ENCODE measurements at places on chromosomes 4 and X.

GRCh38 chrX:97854086-97854485 lies 970.4 kb downstream of the RPA4 start:
- DNase-seq = no peak

DNA sequence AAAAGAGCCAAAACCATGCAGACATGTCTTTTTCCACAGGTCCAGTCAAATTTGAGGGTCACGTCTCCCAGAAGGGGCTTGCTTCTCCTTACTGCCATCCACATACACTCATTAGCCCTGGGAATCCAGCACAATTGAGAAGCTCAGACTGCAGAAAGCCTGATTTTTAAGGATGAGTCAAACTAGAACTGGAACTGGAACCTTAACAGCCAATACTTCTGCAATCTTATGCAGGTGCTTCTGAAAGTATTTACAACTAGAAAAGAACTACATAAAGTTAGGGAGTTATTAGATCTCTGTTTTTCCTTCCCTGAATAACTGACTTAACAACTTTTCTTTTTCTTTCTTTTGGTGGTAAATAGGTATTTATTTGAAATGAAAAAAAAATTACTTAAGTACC lies 86.3 kb downstream of the CDS1 start:
- DNase-seq = no peak

- DNase-seq = no peak
Observed at GRCh38 chr4:82698412-82698811, 100.2 kb downstream of the SCD5 start.

GRCh38 chrX:126237524-126237923 lies 71.4 kb upstream of the DCAF12L2 start:
- no peak for DNase-seq

- no peak for DNase-seq
Observed at GRCh38 chr4:22616516-22616915, 76.2 kb upstream of the GBA3 start.

DNA sequence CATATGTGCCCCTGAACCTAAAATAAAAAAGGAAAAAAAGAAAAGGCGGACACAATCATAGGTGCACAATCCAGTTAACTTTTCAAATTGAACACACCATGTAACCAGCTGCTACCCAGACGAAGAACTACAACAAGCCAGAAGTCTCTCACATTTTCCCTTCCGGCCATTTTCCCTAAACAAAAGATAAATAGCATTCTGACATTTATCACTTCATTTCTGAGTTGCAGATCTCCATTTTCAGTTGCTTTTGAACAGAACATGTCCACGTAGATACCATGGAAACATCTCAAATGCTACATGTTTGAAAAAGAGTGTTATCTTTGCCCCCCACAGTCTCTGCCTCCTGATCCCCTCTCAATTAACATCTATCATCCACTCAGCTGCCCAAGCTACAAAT lies 29.2 kb upstream of the CABS1 start:
- DNase-seq = no peak

DNA sequence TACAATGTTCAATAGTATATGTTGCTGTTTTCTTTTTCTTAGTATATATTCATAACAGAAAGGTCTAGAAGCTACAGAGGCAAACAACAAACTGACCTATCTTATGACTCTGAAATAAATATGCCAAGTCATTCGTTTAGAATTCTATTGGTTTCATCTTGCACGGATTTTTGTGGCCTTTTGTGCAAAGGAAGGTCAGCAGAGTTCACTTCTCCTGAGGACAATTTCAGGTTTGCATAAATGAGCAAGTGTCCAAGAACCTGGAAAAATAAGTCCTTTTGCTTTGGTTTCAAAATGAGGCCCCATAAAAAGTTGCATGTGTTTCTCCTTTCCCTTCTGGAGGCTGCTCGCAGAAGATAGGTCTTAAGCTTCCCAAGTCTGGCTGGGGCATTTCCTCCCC lies 156.9 kb downstream of the APBB2 start:
- DNase-seq = no peak

- DNase-seq = no peak
Observed at GRCh38 chrX:34437586-34437985, 219.5 kb downstream of the TMEM47 start.

DNA sequence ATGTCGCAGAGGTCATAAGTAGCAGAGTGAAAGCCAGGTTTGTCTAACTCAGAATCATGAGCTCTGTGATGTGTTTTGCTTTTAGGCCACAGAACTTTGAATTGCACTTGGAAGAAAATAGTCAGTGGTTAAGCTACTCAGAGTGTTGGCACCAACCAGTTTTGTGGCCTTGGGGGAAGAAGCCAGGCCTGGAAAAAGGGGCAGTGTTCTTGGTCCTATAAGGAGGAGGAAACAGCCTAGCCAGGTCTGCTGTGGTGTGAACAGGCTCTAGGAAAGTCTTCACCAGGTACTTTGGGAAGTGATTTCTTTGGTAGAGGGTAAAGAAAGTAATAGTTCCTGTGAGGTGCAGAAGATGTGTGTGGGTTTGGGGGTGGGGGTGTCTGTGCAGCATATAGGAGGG lies 49.2 kb downstream of the FHIP1A start:
- DNase-seq = no peak

- DNase-seq = no peak
Observed at GRCh38 chrX:69808375-69808774, 192.5 kb downstream of the EDA start.

DNA sequence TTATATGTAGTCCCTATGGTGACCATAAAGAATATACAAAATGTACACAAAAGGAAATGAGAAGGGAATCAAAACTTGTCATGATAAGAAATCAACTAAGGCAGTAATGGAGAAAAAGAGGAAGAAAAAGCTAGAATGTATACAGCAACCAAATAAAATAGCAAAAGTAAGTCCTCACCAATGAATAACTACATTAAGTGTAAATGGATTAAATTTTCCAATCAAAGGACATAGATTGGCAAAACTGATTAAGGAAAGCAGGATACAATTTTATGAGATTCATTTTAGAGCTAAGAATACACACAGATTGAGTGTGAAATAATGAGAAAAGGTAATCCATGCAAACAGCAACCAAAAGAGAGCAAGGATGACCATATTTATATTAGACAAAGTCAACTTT lies 157.4 kb downstream of the TET2 start:
- DNase-seq = no peak

GRCh38 chr4:174241162-174241561 lies 42.3 kb downstream of the FBXO8 start:
- no peak for DNase-seq

- no peak for DNase-seq
Observed at GRCh38 chr4:35228313-35228712, 1016.0 kb downstream of the ARAP2 start.

DNA sequence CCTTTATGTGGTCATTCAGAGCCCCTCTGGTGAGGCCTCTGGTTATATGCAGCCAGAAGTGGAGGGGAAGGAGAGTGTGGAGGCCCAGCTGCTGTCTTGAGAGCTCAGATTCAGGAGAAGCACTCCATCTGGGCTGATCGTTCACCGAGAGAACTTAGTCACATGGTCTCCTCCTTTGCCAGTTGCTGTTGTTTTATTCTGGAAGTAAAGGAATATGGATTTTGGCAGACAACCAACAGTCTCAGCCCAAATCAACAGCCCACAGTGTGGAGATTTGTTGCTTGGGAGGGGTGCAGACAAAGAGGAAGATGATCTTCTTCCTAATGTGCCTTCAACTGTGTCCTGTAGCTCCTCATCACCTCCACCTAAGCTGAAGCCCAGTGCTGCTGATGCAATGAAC lies 355.4 kb downstream of the ANK2 start:
- no peak for DNase-seq

- DNase-seq = no peak
Observed at GRCh38 chrX:131704136-131704695, 160.3 kb downstream of the OR13H1 start.

GRCh38 chrX:1433646-1434357 lies 18.9 kb downstream of the ASMTL start:
- no peak for DNase-seq

- DNase-seq = no peak
Observed at GRCh38 chrX:33892670-33893069, 239.4 kb downstream of the FAM47A start.

DNA sequence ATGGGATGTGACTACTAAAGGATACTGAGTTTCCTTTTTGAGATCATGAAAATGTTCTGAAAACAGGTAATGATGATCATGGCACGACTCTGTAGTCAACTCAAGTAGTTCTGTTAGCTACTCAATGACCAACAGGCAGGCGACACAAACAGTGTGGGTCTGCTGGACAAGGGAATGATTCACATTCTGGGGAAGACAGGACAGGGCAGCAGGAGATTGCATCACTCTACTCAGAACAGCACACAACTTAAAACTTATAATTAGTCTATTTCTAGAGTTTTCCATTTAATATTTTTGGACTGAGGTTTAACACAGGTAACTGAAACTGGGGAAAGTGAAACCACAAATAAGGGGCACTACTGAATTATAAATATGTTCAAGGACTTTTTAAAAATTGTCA lies 365.2 kb downstream of the PRDM5 start:
- no peak for DNase-seq

DNA sequence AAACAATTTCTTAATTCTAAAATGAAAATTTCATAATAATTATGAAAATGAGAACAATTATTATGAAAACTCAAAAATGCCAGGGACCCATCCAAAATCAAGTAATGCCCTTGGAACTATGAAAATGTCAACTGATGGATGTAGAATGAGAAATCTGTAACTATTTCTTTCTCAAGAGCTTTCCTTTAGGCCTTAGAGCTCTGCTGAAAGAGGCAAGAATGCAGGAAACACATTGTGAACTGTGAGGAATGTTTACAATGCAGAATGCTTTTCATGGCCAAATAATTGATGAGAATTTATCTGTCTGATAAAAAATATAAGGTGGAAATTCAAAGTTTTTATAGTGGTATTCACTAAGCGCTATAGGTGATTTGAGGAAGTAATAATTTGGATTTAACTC lies 207.1 kb upstream of the PCDH18 start:
- no peak for DNase-seq

- DNase-seq = no peak
Observed at GRCh38 chr4:138223231-138223910, 18.8 kb downstream of the SLC7A11 start.

GRCh38 chrX:116232833-116233232 lies 62.3 kb downstream of the AGTR2 start:
- no peak for DNase-seq

GRCh38 chr4:53043891-53044650 lies 182.0 kb downstream of the RASL11B start:
- no peak for DNase-seq

GRCh38 chr4:169993531-169993930 lies 32.7 kb downstream of the MFAP3L start:
- DNase-seq = no peak

DNA sequence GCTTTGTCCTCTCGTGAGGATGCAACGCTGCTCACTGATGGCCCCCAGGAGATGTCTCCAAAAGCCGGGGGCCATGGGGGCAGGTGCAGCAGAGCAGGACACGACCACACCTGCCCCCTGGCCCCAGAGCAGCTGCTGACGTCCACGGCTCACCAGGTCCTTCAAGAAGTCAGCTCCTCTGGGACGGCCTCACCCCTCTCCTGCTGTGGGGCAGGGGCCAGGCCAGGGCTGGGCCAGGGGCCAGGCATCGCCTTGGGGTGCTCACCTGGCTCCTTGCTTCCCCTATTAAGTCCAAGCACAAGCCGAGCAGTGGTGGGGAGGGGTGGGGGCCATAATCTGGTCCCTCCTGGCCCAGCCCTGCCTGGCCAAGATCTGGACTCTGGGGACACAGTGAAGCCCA lies 28.6 kb upstream of the MXD4 start:
- DNase-seq = no peak

GRCh38 chr4:18675586-18676525 lies 654.3 kb upstream of the LCORL start:
- no peak for DNase-seq

- no peak for DNase-seq
Observed at GRCh38 chrX:111886678-111887077, 10.7 kb downstream of the TRPC5OS start.

- no peak for DNase-seq
Observed at GRCh38 chr4:25013756-25014661, 16.7 kb downstream of the LGI2 start.

DNA sequence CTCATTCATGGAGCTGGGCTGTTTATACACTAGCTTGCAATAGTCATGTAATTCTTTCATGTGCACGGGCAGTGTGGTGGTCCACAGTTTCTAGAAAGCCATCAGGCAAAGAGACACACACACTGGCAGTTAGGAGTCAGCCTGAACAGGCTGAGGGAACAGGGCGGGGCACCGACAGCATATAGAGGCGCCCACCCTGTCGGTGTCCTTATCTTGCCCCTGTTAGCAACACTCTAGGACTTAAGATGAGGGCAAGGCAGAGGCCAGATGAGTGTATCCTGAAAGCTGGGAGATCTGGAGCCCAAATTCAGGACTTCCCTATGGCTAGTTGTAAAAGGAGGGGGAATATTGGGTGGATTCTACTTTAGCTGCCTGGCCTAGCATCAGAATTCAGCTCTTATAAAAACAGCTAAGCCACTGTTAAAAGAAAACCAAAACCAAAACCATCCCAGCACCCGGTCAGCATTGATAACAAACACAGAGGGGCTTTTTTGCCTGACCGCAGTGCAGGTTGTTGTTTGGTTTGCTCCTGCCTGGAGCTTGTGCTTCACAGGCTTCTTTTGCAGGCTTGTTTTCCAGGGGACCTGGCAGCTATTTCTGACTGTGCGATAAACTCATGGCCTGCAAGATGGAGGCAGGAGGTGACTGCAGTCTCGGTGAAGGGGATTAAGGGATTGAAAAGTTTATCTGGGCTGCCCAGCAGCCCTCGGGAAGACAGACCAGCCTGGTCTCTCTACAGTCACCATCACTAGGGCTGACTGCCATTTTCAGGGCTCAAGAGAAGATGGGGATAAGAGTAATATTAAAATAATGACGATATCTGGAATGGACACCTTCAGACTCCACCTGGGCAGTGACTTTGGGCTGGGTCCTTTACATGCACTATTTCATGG lies 638.9 kb downstream of the MID1IP1 start:
- DNase-seq = no peak

DNA sequence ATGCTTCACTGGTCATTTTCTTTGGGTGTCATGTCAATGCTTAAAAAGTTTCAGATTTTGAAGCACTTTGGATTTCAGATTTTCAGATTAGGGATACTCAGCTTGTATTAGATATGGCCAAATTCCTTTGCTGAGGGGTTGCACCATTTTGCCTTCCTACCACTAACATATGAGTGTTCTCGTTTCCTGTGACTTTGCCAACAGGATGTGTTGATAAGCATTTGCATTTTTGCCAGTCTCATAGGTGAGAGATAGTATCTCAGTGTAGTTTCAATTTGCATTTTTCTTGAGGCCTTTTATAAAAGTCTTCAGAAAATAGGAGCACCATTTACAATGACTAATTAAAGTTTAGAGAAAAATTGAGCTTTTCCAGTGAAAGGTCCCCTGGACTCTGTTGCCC lies 71.6 kb upstream of the CLCN4 start:
- DNase-seq = no peak

DNA sequence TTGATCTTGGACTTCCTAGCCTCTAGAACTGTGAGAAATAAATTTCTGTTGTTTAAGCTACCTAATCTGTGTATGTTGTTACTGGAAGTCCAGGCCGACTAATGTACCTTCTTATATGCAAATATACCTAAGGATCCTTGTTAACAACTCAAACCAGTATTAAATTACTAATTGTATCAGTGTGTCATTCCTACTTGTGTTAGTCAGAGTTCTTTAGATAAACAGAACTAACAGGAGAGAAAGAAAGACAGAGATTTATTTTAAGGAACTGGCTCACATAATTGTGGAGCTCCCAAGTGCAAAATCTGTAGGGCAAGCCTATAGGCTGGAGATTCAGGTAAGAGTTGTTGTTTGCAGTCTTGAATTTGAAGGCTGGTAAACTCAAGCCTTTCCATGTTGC lies 120.0 kb downstream of the ADGRL3 start:
- no peak for DNase-seq
